ENCODE measurements at places on chromosomes 1 and 21.

GRCh38 chr1:224676551-224676950, 60.4 kb downstream of the CNIH3 start:
- DNase-seq: no peak

DNA sequence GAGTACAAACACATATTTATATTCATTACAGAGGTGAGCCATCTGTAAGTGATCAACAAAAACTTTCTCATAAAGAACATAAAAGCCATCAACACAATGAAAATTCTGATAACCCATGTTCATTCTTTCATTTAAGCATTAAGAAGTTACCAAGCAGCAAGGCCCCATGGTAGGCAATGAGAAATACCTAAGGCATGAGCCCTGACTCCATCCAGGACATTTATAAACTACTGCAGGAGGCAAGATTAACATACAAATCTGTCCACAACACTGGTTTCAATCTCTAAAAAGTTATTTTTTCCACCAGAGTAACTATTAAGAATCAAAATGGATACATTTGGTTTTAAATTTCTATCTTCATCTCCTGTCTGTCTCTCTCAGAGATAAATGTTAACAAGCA, 76.1 kb downstream of the SIPA1L2 start:
- no peak for DNase-seq

GRCh38 chr1:67721650-67722291, 36.8 kb downstream of the GADD45A start:
- no peak for DNase-seq

DNA sequence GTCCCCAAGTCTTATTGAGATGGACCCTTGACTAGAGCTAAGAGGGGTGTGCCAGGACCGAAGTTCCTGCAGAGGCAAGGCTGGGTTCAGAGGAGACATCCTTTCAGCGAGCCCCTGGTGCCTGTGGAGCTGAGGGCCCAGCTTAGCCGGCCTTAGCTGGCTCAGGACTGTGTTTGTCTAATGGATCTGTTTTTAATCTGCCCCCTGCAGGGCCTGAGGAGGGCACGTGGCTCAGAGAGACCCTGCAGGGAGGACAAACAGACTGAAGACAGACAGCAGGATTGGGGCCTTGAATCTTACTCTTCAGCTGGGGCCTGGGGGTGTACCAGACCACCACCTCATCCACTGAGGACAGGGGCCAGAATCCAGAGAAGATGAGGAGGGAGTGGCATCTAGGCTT, 1.6 kb downstream of the CRABP2 start:
- DNase-seq: no peak
